RKO (cell line): ENCODE measurements at places on chromosomes 6 and 20.

- no peak for DNase-seq
These were observed 15.2 kb downstream of the ADISSP start for GRCh38 chr20:3752386-3752759.

- DNase-seq: peak; percentile 71
These were observed at the start of gene COMMD7 for GRCh38 chr20:32743237-32744112. COMMD7 (minus strand) TSS chr20:32743467; CDS start chr20:32743391, 76 bp downstream.

- DNase-seq: no peak
These were observed 380.2 kb upstream of the MMS22L start for GRCh38 chr6:97663252-97663651.

- DNase-seq: peak; percentile 57
These were observed 1.7 kb downstream of the SDCBP2 start for GRCh38 chr20:1327241-1327653.

DNA sequence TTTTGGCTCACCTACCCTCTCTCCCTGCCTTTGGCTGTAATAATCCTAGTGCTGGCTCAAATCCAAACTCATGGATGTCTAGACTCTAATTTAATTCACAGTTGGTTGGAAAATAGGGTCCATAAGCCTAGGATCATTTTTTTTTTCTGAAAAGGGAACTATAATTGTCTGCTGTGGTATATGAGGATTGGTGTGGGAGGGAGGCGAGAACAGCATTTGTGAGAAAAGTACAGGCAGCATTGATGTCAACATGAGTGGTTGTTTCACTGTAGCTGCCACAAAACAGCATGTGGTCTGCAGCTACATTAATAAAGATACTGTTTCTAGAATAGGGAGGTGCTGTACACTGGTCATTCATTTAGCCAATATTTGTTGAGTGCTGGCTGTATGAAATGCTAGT is 18.6 kb upstream of the POLR1H start:
- DNase-seq: no peak

DNA sequence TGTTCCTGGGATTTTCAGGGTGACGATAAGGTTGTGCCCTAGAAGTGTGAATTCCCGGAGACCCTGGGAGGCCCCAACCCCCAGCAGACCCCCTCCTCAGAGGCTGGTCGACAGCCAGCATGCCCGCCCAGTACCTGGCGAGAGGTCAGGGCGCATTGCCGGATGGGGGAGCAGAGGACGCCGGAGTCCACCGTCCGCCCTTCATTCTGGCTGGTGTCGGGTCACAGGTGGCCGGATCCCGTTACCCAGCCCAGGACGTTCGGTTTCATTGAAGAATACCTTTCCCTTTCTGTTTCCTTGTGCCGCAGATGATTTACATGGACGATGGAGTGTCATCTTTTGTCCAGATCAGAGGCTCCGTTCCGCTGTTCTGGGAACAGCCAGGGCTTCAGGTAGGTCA is 61.3 kb downstream of the SYNJ2 start:
- DNase-seq: no peak
